Large intestine (tissue), 12 donors: ENCODE measurements at places on chromosomes 7 and 10. TPM values are rescaled to one million over a fixed set of nuclear protein-coding genes. Genes with fewer than 3 reads are reported as not detected.

GRCh38 chr7:12827219-12827821 lies 139.9 kb downstream of the ARL4A start:
- no peak overlapping the region for H3K4me3 ChIP-seq
- H3K27ac ChIP-seq, result no peak overlapping the region
- no peaks in the 10 kb centered on the region for H3K4me1 ChIP-seq
- no peaks in the 10 kb centered on the region for H3K36me3 ChIP-seq

- H3K27me3 ChIP-seq, result peaks cover 100% of the 10 kb centered on the region
- no peak overlapping the region for H3K27ac ChIP-seq
- no peak overlapping the region for H3K4me3 ChIP-seq
- DNase-seq, result no peak
- H3K36me3 ChIP-seq, result no peaks in the 10 kb centered on the region
- H3K4me1 ChIP-seq, result peaks cover 2% of the 10 kb centered on the region
Observed at GRCh38 chr10:100745882-100746783, 751 bp downstream of the PAX2 start.

- H3K27me3 ChIP-seq, result no peaks in the 10 kb centered on the region
- H3K4me1 ChIP-seq, result no peaks in the 10 kb centered on the region
- no peak overlapping the region for H3K27ac ChIP-seq
- DNase-seq, result no peak
- H3K4me3 ChIP-seq, result no peak overlapping the region
- H3K36me3 ChIP-seq, result no peaks in the 10 kb centered on the region
Observed at GRCh38 chr7:155833651-155834050, 21.4 kb upstream of the SHH start.

GRCh38 chr10:36171556-36171952 lies 529.5 kb upstream of the FZD8 start:
- peak; percentile 36 for DNase-seq
- peaks cover 9% of the 10 kb centered on the region for H3K4me1 ChIP-seq
- H3K36me3 ChIP-seq, result no peaks in the 10 kb centered on the region
- no peak overlapping the region for H3K4me3 ChIP-seq
- H3K27ac ChIP-seq, result no peak overlapping the region

DNA sequence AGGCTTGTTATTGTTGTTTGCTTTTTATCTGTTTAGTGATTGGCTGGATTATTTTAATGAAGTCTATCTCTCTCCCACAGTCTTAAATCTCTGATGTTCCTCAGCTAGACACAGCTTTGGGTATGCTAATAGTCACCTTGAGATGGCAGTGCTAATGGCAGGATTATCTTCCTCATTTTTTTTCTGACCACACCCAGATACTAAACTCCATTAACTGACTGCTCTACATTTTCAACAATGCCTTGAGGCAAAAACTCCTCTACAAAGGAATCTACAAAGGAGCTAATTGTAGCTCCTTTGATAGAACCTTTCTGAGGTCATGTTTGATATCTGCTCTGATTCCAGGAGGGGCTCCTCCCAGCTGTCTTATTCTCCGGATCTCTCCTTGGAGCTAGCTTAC lies 122.6 kb downstream of the HBP1 start:
- H3K4me1 ChIP-seq, result no peaks in the 10 kb centered on the region
- no peak overlapping the region for H3K4me3 ChIP-seq
- no peak overlapping the region for H3K27ac ChIP-seq
- peaks cover 18% of the 10 kb centered on the region for H3K36me3 ChIP-seq
- no peaks in the 10 kb centered on the region for H3K27me3 ChIP-seq

- peaks cover 18% of the 10 kb centered on the region for H3K4me1 ChIP-seq
- H3K27ac ChIP-seq, result peak overlapping the region; percentile 33
- peaks cover 2% of the 10 kb centered on the region for H3K27me3 ChIP-seq
- no peak overlapping the region for H3K4me3 ChIP-seq
- no peak for DNase-seq
Observed at GRCh38 chr7:74033372-74034311, 5.7 kb downstream of the ELN start.

GRCh38 chr10:129057856-129058663 lies 409.0 kb upstream of the MGMT start:
- H3K27ac ChIP-seq, result no peak overlapping the region
- no peaks in the 10 kb centered on the region for H3K27me3 ChIP-seq
- no peaks in the 10 kb centered on the region for H3K4me1 ChIP-seq
- no peaks in the 10 kb centered on the region for H3K36me3 ChIP-seq
- no peak for DNase-seq

DNA sequence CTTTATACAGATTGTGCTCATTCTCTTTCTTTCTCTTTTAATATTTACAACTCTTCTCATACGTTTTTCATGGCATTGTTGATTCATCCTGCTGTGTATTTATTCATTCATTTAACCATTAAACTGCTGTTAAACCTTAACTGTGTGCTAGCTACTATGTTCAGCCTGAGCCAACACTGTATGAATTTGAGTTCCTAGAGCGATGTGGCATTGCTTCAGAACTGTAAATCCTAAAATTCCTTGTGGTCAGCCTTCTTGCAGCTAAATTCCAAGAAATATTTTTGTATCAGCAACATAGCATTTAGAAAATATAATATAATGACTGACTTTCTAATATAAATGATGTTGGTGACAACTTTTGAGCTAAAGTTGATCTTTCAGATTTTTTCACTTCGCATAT lies 184.7 kb upstream of the FZD1 start:
- no peak overlapping the region for H3K4me3 ChIP-seq
- no peak for DNase-seq
- H3K36me3 ChIP-seq, result no peaks in the 10 kb centered on the region
- H3K4me1 ChIP-seq, result no peaks in the 10 kb centered on the region

DNA sequence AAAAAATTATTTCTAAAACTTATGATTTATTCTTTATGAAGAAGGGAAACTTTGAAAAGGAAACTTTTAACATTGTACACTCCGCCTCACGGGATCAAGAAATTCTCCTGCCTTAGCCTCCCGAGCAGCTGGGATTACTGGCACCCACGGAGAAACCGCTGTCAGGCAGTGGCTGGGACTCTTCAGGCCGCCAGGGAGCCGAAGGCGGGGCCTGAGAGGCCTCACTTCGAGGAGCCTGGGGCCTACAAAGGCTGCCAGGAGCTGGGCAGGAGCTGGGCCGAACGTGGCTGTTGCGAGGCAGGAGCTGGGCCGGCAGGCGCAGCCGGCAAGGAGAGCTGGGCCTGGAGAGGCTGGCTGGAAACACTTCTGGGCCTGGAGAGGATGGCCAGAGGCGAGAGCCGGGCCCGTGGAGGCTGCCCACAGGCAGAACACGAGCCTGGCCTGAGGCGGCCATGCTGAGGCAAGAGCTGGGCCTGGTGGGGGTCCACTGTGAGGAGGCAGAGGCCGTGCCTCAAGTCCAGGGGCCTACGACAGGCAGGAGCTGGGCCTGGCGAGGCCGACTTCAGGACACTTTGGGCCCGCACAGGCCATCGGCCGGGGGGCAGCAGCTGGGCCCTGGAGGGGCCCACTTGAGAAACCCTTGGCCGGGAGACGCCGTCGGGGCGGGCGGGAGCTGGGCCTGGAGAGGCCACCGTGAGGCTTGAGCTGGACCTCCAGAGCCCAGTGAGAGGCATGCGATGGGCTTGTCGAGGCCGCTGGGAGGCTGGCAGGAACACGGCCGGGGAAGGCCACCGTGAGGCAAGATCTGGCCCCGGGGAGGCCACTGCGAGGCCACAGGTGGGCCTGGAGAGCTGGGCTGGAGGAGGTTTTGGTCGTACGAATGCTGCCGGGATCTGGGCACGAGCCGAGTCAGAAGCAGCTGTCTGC lies 23.7 kb downstream of the MDH2 start:
- H3K4me3 ChIP-seq, result no peak overlapping the region
- peak overlapping the region; percentile 8 for H3K27ac ChIP-seq
- DNase-seq, result no peak
- H3K27me3 ChIP-seq, result no peaks in the 10 kb centered on the region
- H3K36me3 ChIP-seq, result peaks cover 10% of the 10 kb centered on the region
- no peaks in the 10 kb centered on the region for H3K4me1 ChIP-seq

- peaks cover 39% of the 10 kb centered on the region for H3K4me1 ChIP-seq
- H3K36me3 ChIP-seq, result peaks cover 10% of the 10 kb centered on the region
- no peak overlapping the region for H3K27ac ChIP-seq
- no peak overlapping the region for H3K4me3 ChIP-seq
Observed at GRCh38 chr7:1564603-1565022, 5.2 kb downstream of the PSMG3 start.

DNA sequence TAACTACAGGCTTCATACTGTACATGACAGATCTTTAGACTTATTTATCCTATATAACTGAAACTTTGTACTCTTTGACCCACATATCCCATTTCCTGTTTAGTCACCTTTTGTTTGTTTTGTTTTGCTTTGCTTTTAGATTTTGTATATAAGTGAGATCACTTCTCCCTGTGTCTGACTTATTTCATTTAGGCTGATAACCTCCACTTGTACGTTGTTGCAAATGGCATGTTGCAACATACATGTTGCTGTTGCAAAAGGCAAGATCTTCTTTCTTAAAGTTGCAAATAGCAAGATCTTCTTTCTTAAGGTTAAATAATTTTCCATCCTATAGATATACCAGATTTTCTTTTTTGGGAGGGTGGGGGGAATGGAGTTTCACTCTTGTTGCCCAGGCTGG lies 341.5 kb downstream of the OTUD1 start:
- no peak overlapping the region for H3K27ac ChIP-seq
- no peaks in the 10 kb centered on the region for H3K36me3 ChIP-seq
- no peak overlapping the region for H3K4me3 ChIP-seq
- no peaks in the 10 kb centered on the region for H3K4me1 ChIP-seq
- no peak for DNase-seq
- no peaks in the 10 kb centered on the region for H3K27me3 ChIP-seq

GRCh38 chr10:120005207-120006201 lies 113.0 kb downstream of the SEC23IP start:
- no peaks in the 10 kb centered on the region for H3K36me3 ChIP-seq
- DNase-seq, result no peak
- no peak overlapping the region for H3K27ac ChIP-seq
- H3K27me3 ChIP-seq, result peaks cover 5% of the 10 kb centered on the region

DNA sequence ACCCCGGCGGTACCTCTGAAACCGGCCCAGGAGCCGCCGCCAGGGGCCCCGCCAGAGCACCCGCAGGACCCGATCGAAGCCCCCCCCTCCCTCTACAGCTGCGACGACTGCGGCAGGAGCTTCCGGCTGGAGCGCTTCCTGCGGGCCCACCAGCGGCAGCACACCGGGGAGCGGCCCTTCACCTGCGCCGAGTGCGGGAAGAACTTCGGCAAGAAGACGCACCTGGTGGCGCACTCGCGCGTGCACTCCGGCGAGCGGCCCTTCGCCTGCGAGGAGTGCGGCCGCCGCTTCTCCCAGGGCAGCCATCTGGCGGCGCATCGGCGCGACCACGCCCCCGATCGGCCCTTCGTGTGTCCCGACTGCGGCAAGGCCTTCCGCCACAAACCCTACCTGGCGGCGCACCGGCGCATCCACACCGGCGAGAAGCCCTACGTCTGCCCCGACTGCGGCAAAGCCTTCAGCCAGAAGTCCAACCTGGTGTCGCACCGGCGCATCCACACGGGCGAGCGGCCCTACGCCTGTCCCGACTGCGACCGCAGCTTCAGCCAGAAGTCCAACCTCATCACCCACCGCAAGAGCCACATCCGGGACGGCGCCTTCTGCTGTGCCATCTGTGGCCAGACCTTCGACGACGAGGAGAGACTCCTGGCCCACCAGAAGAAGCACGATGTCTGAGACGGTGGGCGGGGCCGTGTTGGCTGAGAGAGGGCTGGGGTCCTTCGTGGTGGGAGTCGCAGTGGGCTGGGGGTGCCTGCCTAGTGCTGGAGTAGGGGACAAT lies 3.8 kb downstream of the REPIN1 start:
- H3K27ac ChIP-seq, result no peak overlapping the region
- peaks cover 47% of the 10 kb centered on the region for H3K36me3 ChIP-seq
- no peak for DNase-seq
- H3K4me3 ChIP-seq, result no peak overlapping the region
- peaks cover 67% of the 10 kb centered on the region for H3K4me1 ChIP-seq

GRCh38 chr10:75733135-75733890 lies 301.9 kb downstream of the LRMDA start:
- H3K4me1 ChIP-seq, result peaks cover 4% of the 10 kb centered on the region
- H3K36me3 ChIP-seq, result no peaks in the 10 kb centered on the region
- no peak overlapping the region for H3K27ac ChIP-seq
- no peaks in the 10 kb centered on the region for H3K27me3 ChIP-seq
- DNase-seq, result peak; percentile 66
- no peak overlapping the region for H3K4me3 ChIP-seq

GRCh38 chr10:79436066-79436849 lies 9.2 kb downstream of the ZCCHC24 start:
- H3K27me3 ChIP-seq, result no peaks in the 10 kb centered on the region
- H3K27ac ChIP-seq, result no peak overlapping the region
- H3K36me3 ChIP-seq, result peaks cover 8% of the 10 kb centered on the region
- H3K4me1 ChIP-seq, result peaks cover 23% of the 10 kb centered on the region
- no peak for DNase-seq

DNA sequence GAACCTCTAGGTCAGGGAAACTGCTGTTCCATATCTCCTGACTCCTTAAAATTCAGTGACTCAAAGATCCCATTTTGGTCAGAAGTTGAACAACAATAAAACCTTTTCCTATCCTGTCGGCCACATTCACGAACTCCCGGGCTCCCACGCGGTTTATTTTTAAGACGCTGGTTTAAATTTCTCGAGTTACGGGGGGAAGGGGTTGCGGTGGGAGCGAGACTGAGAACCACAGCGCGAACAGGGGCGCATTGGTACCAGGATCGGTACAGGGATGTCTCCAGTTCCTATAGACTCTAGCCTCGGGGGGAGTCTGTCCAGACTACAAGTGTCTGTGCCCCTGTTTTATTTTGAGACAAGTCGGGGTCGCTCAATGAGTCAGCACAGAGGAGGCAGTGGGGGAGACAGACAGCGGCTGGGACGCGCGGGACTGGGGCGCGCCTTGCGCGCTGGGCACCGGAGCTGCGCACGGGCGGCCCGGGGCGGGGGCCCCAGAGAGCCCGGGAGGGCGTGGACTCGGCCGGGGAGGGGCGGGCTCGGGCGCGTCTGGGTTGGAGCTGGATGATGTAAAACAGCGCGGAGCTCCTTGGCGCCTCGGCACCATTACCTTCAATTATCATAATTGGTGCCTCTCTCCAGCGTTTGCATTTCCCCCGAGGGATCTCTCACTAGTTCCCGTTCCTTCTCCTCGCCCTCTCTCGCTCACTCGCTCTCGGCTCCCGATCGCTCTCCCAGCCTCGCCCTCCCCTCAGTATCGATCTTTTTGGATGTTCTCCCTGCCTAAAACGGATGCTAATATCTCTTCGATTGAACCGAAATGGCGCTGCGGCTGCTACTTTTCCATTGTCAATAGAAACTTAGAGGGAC lies 8.7 kb upstream of the BAMBI start:
- H3K4me1 ChIP-seq, result peaks cover 2% of the 10 kb centered on the region
- DNase-seq, result peak; percentile 59
- H3K27ac ChIP-seq, result no peak overlapping the region
- H3K27me3 ChIP-seq, result peaks cover 36% of the 10 kb centered on the region

GRCh38 chr7:41887416-41887815 lies 184.5 kb upstream of the INHBA start:
- no peaks in the 10 kb centered on the region for H3K36me3 ChIP-seq
- H3K27ac ChIP-seq, result no peak overlapping the region
- H3K27me3 ChIP-seq, result no peaks in the 10 kb centered on the region
- DNase-seq, result no peak
- no peak overlapping the region for H3K4me3 ChIP-seq

GRCh38 chr10:70561558-70561957 lies 41.0 kb downstream of the PRF1 start:
- H3K4me3 ChIP-seq, result no peak overlapping the region
- DNase-seq, result no peak
- no peaks in the 10 kb centered on the region for H3K27me3 ChIP-seq
- H3K4me1 ChIP-seq, result peaks cover 16% of the 10 kb centered on the region
- peaks cover 7% of the 10 kb centered on the region for H3K36me3 ChIP-seq

GRCh38 chr7:140074780-140075179 lies 12.0 kb upstream of the PARP12 start:
- no peak for DNase-seq
- H3K27ac ChIP-seq, result no peak overlapping the region
- H3K4me3 ChIP-seq, result no peak overlapping the region
- H3K27me3 ChIP-seq, result no peaks in the 10 kb centered on the region
- peaks cover 6% of the 10 kb centered on the region for H3K4me1 ChIP-seq

KCNH2 gene
- polyA plus RNA-seq, result 8.1 TPM

TRDMT1 gene
- polyA plus RNA-seq, result 6.2 TPM

ZNF503 gene
- polyA plus RNA-seq, result 17.8 TPM
